ENCODE measurements at places on chromosomes 6 and 20.

GRCh38 chr20:46123482-46124245 lies 5.5 kb downstream of the CD40 start:
- DNase-seq = no peak

- no peak for DNase-seq
Observed at GRCh38 chr6:137699031-137699683, 167.9 kb upstream of the TNFAIP3 start.

DNA sequence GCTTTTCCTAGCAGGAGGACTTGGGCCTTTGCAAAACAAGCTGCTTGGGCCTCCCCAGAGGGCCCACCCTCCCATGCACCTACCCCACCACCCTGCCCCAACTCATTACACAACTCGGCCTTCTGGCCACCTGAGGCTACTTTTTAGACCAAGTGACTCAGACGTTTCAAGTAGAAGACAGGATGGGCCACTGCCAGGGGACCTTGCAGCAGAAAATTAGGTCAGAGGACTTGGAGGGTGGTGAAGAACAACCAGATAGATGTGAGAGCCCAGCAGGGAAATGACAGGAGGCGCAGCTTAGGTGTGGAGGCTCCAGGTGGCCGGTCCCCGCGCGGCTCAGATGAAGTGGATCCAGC lies 1.4 kb downstream of the PPP1R3D start:
- DNase-seq = no peak

- no peak for DNase-seq
Observed at GRCh38 chr20:39010496-39010895, 48.4 kb downstream of the DHX35 start.

- DNase-seq = no peak
Observed at GRCh38 chr6:165605901-165606739, 56.9 kb downstream of the PDE10A start.

GRCh38 chr6:134535831-134536230 lies 217.9 kb upstream of the SGK1 start:
- no peak for DNase-seq

DNA sequence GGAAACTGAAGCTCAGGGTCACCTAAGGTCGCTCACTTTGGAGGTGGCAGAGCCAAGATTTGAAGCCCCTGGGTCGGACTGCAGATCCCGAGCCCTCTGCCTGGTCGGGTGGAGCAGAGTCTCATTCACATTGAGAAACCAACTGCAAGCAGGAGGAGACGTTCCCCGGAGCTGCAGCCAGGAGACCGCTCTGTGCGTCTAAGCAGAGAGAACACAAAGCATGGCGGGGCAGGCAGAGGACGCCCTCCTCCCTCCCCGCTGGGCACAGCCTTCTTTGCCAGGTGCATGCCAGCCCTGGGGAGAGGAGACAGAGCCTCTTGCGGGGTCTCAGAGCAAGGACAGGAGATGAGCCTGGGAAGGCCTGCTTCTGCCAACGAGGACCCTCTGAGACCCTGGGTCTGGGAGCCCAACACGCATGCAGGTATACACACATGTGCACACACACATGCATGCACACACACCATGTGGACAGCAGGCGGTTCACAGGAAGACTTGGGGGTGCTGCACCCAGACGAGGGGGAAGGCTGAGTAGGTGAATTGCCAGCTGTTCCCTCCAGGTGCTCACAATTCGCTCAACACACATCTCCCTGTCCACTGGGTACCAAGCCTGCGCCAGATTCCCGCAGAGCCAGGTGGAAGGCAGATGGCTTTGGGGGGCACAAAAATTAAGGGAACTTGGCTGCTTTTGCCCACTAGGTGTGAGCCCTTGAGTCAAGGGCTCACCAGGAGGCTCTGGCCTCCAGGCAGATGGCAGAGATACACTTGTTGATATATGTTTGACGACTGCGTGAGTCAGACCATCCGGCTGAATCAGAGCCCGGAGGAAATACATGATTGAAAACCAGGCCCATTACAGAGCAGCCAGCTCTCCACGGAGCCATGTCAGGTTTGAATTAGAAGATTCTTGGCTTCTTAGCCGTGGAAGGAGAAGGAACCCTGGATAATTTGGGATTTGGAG lies 5.5 kb upstream of the NTSR1 start:
- DNase-seq = no peak

DNA sequence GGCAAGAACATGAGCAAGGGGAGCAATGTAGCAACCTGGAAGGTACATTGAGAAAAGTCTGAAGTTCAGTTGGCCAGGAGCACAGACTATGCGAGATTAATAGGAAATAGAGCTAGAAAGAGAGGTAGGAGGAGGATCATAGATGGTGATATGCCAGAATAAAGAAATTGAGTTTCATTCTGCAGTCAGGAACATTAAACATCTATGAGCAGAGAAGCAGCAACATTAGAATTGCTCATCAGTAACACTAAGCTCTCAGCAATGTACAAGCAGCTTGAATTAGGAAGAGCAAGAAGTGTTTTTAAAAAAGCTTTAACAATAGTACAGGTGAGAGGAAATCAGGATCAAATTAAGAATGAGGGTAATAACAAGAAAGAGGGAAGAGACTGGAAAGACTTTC lies 467.9 kb downstream of the PHF3 start:
- no peak for DNase-seq

DNA sequence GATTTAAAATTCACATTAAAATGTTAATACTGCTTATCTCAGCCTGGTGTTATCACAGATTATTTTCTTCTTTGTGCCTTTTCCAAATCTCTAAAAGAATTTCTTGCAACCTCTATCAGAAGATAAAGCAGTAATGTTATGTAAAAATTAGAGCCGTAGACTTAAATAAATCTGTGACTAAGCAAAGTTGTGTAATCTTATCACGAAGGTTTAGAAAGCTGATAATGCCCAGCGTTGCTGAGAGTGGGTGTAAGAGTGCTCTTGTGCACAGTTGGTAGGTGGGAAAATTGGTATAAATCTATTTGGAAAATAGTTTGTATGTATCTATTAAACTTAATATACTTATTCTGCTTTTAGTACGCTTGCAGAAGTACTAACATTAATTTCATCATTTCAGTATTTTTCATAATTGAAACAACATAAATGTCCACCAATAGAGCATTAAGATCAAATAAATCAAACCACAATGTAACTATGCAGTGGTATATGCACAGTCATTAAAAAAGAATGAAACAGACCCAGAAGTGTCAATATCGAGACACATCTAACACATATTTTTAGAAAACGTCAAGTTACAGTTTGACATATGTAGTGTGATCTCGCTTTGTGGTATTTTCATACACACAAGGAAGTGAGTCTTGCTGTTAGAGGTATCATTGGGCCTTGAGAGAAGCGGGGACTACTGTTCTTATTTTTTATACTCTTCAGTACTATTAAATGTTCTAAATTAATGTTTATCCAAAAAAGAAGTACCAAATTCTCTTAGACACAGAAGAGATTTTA lies 54.4 kb upstream of the PBOV1 start:
- DNase-seq = no peak

DNA sequence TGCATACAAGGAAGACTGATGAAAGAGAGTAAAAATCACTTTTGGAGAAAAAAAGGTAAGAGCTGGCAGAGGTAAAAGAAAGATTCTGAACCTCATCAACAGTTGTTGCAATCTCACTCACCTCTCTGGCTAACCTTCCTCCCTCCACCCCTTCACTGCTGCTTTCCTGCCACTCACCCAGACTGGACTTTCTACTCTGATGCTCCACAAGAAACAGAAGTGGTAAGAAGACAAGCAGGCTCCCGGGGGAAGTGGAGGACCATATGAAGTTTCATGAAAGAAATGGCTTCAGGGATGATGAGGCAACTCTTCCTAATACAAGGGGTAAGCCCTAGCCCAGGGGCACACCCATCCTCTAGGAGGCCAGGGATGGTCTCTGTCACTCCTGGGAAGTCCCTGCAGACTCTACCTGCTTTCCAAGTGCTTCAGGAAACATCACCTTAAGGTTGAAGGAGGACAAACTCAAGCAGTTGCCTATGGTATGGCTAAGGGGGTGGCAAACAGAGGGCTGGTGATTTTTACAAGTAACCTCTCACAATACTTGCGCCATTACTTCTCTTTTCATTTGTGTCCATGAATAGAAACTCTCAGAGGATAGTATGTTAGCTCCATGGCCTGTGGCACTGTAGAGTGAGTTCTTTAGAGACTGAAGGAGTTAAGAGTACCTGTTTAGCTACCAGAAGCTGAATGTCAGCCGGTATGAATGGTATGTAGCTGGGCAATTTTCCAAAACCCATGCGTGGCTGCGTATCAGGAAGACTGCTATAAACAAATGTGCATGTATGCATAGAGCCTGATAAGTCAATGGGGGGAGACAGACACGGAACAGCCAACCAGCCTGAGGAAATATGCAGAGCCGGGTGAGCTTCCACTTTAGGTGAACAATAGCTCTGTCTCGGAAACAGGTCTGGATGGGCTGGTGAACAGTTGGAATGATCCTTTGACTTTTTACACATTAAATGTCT lies 112.0 kb downstream of the BACH2 start:
- DNase-seq = no peak

Data from stimulated activated CD4-positive, alpha-beta T cell treated with anti-CD3 and anti-CD28 coated beads, Interleukin-15, amount 100 ng/mL, for 48 hours (primary cell).